Natural killer cell (primary cell): ENCODE measurements at places on chromosomes 16 and 17. TPM values are rescaled to one million over a fixed set of nuclear protein-coding genes. Genes with fewer than 3 reads are reported as not detected.

Gene CUEDC1
- total RNA-seq, result 1.5 TPM

Gene ITPRIPL2
- 5.7 TPM for total RNA-seq

Gene SEZ6L2
- not detected for total RNA-seq

DNA sequence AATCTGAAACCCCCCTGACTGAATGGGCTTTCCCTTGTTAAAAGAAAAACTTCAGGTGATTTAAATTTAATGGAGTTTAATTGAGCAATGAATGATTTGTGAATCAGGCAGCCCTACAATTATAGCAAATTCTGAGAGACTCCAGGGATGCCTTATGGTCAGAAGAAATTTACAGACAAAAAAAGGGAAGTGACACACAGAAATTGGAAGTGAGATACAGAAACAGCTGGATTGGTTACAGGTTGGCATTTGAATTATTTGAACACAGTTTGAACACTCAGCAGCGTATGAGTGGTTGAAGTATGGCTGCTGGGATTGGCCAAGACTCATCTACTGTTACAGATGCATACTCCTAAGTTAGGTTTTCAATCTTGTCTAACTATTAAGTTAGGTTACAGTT, 19.0 kb upstream of the CPHXL start:
- no peak for DNase-seq

- no peak for DNase-seq
Observed at GRCh38 chr16:71780521-71781089, 28.0 kb downstream of the AP1G1 start.

GRCh38 chr16:69424935-69425784, 741 bp downstream of the CYB5B start:
- DNase-seq, result no peak

DNA sequence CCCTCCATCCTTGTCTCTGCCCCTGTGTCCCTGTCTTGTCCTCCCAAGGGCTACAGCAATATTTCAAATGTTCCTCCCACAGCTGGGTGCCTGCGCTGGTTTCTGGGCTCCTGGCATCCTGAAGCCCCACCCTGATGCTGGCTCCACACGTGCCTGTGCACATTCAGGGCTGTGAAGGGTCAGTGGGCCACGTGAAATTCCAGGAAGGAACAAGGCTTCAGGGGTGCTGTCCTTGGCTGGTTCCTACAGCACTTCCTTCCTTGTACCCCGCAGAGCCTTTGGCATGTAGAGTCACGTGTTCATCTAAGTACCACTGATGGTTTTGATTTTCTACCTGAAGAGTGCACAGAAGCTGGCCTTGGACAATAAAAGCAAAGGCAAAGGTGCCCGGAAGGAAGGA, 57.7 kb upstream of the NLK start:
- no peak for DNase-seq

- no peak for DNase-seq
Observed at GRCh38 chr16:72286936-72287620, 115.1 kb upstream of the PMFBP1 start.
